ENCODE measurements at places on chromosomes 7 and 10.

- DNase-seq = no peak
These were observed 238.9 kb downstream of the CACNA2D1 start for GRCh38 chr7:82204694-82205093.

DNA sequence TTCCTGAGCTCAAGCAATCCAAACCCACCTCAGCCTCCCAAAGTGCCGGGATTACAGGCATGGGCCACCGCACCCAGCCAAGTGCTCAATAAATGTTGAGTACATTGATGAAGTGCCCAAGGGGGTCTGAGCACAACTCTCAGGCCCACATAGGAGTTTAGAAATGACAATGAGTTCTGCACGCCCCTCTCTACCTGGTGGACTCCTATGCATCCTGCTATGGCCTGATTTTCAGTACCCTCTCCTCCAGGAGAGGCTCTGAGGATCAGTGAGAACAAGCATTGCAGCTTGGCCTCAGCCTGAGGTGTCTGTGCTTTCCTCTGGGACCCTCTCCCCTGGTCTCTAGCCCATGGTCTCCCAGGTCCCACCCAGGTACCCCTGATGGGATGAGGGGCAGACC, 20.9 kb upstream of the GRIFIN start:
- DNase-seq = no peak

- no peak for DNase-seq
These were observed 13.9 kb downstream of the CREB3L2 start for GRCh38 chr7:137987968-137988367.

DNA sequence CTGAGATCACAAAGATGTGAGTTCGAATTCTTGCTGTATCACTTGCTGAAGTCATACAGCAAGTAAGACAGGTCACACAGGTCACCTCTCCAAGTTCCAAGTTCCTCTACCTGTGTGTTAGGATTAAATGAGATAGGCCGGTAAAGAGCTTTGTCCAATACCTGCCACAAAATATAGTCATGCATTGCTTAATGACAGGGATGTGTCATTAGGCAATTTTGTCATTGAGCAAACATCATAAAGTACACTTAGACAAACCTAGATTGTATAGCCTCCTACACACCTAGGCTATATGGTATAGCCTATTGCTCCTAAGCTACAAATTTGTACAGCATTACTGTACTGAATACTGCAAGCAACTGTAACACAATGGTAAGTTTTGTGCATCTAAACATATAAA, 469.4 kb downstream of the KCNMA1 start:
- DNase-seq = no peak

DNA sequence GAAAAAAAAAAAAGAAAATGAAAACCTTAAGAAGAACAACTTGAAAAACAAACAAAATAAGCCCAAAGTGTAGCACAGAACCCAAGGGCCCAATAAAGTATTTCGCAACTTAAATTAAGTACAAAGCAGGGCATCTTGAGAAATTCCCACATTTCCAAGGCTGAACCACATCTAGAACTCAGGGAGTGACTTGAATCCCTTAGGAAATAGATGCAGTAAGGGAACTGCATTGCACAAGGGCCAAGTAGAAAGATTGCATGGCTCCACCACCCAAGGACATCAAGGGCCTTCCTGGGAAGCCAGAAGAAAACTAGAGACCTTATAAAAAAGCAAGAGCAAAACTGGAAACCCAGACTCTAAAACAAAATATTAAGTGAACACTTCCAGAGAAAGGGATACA, 352.7 kb downstream of the CXCL12 start:
- DNase-seq = no peak
